ENCODE measurements at places on chromosomes 2 and 18.

DNA sequence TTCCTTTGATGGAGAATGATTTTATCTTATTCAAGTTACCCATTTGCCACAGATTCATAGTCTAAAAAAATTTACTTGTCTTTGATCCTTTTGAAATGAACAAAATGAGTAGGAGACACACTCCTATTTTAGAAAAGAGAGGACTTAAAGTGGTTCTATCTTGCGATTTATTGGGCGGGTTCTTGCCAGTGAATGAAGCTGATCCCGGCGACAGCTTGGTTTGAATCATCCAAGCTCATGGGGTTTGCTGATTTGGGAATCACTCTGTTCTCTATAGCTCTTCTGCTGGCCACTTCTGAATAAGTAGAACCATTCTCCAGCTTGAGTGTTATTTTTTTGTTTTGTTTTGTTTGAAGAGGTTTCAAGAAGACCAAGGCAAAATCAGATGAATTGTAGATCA lies 25.5 kb upstream of the PPP1CB start:
- DNase-seq = no peak

GRCh38 chr2:241132538-241133435 lies 16.5 kb downstream of the PASK start:
- no peak for DNase-seq

- DNase-seq = no peak
Measured at GRCh38 chr2:173903601-173904394, 61.4 kb downstream of the SP3 start.

- no peak for DNase-seq
Measured at GRCh38 chr2:98522854-98523253, 78.2 kb downstream of the INPP4A start.

- DNase-seq = no peak
Measured at GRCh38 chr2:236298924-236299475, 34.8 kb upstream of the ASB18 start.

Measured in brain pericyte (primary cell).